ENCODE measurements at places on chromosomes 13 and 19.

DNA sequence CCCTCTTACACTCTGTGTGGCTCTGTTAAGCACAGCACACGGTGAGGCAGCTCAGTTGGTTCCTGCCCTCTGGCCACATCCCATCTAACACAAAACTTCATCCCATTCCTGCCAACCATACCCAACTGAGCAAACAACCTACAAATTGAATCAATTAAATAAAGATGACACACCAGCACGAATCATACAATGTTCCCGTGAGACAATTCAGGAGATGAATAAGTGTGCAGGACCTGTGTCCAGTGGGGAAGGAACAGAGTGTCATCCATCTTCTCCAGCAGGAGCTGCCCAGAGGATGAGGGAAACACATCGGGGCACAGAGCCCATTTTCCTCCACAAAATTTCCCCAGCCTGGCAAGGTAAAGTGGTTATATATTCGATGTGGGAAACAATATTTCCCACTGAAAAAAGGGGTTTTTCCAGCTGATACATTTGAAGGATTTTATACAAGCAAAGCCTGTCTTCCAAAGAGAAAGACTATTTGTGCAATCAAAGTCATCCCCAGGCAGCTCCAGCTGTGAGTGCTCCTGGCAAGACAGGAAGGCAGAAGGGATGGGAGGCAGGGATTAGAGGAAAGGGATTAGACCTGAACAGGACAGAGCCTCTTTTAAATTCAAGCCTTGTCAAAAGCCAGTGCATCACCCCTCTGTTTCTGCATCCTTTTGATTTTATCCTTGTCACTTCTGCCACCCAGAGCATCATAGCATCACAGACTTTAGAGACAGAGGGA, 240.2 kb downstream of the LHFPL6 start:
- DNase-seq = no peak

GRCh38 chr13:24147570-24147963, 13.0 kb upstream of the SPATA13 start:
- no peak for DNase-seq

- DNase-seq = no peak
These were observed at the start of gene C3 for GRCh38 chr19:6720369-6721137. Gene C3 (minus strand): TSS chr19:6720650. CDS start chr19:6720589, 61 bp downstream.

GRCh38 chr19:31555634-31556215, 206.5 kb upstream of the TSHZ3 start:
- no peak for DNase-seq

GRCh38 chr13:26446751-26447150, 110.7 kb upstream of the WASF3 start:
- no peak for DNase-seq

DNA sequence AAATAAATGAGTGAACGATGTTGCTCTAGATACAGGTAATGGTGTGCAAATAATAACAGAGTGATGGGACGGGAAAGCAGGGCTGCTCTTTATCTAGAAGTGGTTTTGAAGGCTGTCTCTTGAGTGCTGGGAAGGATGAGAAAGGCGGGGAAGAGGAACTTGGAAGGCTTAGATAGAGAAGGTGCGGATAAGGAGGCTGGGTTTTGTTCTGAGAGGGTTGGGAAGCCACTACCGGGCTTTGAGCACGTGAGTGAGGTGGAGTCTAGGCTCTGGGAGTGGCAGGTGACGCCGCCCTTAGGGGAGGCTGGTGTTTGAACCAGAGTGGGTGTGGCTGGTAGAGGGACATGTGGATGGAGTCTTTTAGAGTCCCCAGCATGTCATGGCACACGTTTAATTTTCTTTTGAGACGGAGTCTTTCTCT, 811 bp downstream of the ARMC6 start:
- DNase-seq = no peak

GRCh38 chr13:91891141-91891540, 492.7 kb downstream of the GPC5 start:
- no peak for DNase-seq

- DNase-seq = no peak
These were observed 277.8 kb downstream of the FOXO1 start for GRCh38 chr13:40388617-40389016.

GRCh38 chr13:87087741-87088140, 583.4 kb upstream of the SLITRK5 start:
- no peak for DNase-seq

GRCh38 chr13:69389899-69390298, 717.7 kb upstream of the ATXN8OS start:
- DNase-seq = no peak

DNA sequence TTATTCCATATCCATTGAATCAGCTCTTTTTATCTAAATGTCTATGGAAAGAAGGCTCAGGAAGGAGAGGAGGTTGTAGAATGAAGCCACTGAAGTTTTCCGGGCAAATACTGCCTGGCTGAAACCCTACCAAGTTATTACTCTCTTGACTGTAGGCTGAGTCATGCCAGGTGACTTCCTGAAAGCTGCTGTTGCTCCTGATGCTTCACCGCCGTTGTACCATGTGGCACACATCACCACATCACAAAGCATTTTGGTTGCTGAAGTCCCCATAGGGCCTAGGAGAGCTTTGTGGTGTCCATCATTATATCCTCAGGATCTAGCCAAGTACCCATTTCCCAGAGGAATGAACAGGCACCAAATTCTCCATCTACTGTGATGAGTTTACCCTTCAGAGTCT, 11.1 kb upstream of the TDRD12 start:
- DNase-seq = no peak

DNA sequence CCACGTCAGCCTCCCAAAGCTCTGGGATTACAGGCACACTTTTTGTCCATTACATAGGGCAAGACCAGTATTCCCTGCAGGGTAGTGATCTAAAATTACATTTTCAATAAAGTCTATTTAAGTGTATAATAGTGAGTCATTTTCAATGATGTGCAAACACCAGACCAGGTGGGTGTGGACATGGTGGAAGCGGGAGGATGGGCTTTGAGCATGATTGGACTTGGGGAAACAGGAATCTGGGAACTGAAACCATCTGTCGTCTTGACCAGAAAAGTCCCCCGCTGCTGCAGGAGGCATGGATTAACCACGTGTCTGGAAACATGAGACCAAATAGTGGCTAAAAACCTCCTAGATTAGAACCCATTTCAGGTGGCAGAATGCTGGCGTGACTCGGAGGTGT, 4.9 kb downstream of the FXYD3 start:
- DNase-seq = peak; percentile 52

DNA sequence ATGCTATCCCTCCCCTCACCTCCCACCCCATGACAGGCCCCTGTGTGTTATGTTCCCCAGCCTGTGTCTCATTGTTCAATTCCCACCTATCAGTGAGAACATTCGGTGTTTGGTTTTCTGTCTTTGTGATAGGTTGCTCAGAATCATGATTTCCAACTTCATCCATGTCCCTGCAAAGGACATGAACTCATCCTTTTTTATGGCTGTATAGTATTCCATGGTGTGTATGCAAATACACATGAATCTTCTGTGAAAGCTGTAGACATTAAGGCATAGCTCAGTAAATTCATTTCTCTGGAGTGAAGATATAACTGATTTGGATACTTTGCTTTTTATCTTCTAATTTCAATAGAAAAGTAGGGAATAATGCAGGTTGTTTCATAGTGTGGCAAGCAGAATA, 125.8 kb upstream of the C1QTNF9B start:
- no peak for DNase-seq

- DNase-seq = no peak
These were observed 38.8 kb downstream of the ZNF506 start for GRCh38 chr19:19782783-19783182.

- no peak for DNase-seq
These were observed 7.6 kb downstream of the PLIN4 start for GRCh38 chr19:4510435-4511255.

GRCh38 chr19:13102666-13103580, at the start of gene LYL1:
Gene LYL1 (minus strand): TSS chr19:13102858. CDS start chr19:13101171, 1,687 bp downstream.
- DNase-seq = no peak

DNA sequence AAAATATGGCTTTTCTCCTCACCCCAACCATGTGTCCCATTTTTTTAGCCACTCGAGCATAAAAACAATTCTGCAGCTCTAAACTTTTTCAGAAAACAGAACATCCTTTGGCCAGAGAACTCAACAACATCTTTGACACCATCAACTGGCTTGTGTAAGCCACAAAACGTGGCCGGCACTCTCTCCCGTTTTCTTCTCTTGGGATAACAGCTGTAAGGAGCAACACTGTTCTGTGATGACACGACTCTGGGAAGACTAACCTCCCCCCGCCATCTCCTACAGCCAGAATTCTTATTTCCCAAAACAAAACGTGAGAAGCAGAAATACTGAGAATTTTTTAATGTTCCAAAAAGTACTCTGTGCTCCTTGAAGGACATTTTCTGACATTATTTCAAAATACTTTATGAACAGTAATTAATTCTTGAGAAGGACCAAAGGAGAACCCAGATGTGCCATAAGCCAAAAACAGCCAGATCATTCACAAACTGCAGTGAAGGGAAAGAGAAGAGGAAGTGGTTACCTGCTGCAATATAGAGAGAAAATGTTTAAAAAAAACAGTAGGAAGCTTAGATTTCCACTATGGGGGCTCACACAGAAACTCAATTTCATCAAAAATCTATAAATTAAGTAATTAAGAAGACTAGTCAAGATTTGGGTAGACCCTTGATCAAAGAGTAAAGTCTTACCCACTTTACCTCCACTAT, 25.8 kb downstream of the COL4A1 start:
- DNase-seq = no peak

- DNase-seq = no peak
These were observed 451 bp upstream of the ICAM5 start for GRCh38 chr19:10289167-10289835.

- DNase-seq = no peak
These were observed 930.3 kb upstream of the PCDH9 start for GRCh38 chr13:68160466-68160865.

GRCh38 chr13:52793515-52794061, 54.0 kb upstream of the CNMD start:
- DNase-seq = no peak

- DNase-seq = no peak
These were observed 126.8 kb downstream of the UQCRFS1 start for GRCh38 chr19:29086182-29086581.

- DNase-seq = no peak
These were observed 12.6 kb upstream of the OLFM4 start for GRCh38 chr13:53015971-53016370.

GRCh38 chr19:6279620-6279930, 200 bp downstream of the MLLT1 start:
- no peak for DNase-seq

DNA sequence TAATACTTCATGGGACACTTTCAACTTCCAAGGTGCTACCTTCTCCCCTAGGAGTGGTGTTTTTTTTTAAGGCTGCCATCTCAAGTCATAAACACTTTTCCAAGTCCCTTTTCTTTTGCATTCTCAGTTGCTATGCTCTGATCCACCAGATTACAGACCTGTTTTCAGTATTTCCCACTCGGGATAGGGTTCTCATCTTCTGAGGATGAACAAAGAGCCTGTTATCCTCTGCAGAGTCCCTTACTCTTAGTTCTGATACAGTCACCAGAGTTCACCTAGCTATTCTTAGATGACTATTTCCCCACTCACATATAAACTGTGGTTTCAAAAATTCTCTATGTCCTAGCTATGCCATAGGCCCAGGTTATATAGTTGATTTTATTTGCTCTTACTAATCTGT, 15.9 kb downstream of the ZDHHC20 start:
- no peak for DNase-seq

DNA sequence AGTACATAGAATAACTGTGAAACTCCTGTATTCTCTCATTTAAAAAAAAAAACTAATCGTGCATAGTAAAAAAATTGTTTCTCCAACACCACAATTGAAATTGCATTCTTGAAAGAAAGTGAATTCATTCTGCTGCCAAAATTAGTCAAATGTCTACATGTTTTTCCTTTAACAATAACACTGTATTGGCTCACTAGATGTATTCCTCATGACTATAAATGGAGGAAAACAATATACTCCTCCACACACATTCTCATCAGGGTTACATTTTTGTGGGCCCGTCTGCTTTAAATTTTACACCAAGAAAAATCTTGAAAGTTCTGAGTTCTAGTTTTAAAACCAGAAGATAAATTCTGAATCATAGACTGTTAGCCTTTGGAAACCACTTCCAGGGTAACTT, 233.6 kb downstream of the KLF12 start:
- DNase-seq = no peak

DNA sequence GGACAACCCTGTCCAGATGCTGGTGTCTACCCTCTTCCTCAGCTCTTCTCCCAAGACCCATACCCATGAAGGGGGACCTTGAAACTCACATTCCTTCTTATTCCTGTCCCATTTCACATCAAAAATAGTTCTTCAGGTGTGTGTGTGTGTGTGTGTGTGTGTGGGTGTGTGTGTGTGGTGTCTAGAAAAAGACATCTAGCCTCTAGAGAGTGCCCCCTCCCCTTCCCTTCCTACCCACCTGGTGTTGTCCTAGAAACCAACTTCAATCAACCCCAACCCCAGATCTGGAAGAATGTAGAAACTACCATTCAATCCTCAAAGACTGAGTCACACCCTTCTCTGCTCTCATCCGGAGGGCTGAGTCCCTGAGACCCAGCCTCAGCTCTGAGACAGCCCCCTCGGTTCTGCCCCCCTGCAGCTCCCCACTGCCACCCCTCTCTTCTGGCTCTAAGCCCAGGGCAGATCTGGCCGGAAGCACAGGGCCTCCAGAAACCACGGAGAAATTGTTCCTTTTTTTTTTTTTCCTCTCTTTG, 3.5 kb downstream of the KCNN4 start:
- DNase-seq = no peak

Data from smooth muscle cell of the brain vasculature (primary cell).